Pulmonary artery endothelial cell (primary cell): ENCODE measurements at places on chromosomes 1 and 21.

- DNase-seq, result no peak
These were observed 171.4 kb downstream of the CAMTA1 start for GRCh38 chr1:6956488-6957159.

DNA sequence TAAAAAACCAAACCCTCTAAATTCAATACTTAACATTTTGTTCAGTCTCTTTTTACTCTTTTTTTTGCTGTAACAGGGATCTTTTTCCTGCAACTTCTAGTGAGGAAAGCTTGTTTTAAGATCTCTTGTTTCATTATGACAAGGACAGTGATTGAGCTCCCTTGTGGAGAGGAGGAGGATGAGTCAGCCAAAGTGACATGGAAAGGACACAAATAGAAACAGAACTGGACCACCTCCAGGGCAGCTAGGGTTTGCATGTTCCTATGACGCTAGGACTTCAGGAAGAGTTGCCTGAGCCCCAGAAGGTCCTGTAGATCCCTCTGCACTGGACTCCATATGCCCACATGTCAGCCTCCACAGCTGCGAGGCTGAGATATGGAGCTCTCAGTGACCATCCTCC is 212.6 kb upstream of the FAM78B start:
- DNase-seq, result no peak

- no peak for DNase-seq
These were observed 95.6 kb upstream of the IRF2BP2 start for GRCh38 chr1:234705615-234706014.

DNA sequence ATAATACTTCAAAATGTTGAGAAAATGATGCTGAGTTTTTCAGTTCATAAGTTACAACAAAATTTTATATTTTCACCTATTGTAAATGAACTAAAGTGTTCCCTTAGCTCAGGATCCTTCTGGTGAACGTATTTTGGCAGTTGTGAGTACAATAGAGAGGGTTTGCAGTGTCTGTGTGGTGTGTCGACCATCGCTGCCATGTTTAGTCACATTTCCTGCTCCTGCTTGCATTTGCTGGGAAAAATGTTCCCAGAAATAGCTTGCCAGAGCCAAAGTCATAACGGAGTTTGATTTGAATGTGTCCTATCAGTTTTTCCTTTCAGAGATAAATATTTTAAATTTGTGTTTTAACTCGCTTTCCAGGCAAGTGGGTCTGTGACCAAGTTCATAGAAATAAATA is 117.1 kb upstream of the COL6A1 start:
- DNase-seq, result no peak

- DNase-seq, result no peak
These were observed 22.2 kb upstream of the ALG14 start for GRCh38 chr1:95094923-95095322.

GRCh38 chr1:240029418-240029817 is 62.3 kb upstream of the FMN2 start:
- no peak for DNase-seq

GRCh38 chr1:55870106-55870505 is 654.9 kb upstream of the USP24 start:
- no peak for DNase-seq

GRCh38 chr1:50697440-50698421 is 262.3 kb downstream of the FAF1 start:
- no peak for DNase-seq

GRCh38 chr21:25944672-25945213 is 210.0 kb downstream of the GABPA start:
- no peak for DNase-seq

GRCh38 chr1:54887665-54888071 is 673 bp upstream of the DHCR24 start:
- no peak for DNase-seq

DNA sequence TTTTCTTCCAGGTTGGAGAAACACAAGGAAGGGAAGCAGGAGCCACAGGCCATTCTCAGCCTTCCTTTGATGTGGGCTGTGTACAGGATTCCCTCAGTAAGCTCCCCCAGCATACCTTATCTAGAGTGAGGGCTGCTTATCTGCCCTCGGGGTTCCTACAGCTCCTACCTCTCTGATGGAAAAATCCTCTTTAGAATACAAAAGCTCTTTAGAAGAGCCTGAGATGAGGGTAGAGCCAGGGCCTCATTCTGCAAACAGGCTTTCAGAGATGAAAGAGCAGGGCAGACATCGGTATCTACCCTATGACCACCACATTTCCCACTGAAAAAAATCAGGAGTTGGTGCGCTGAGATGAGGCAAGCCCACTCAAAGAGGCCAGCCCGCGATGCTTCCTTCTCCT is 85.1 kb downstream of the PLPP3 start:
- no peak for DNase-seq

GRCh38 chr21:31902438-31902837 is 29.6 kb downstream of the HUNK start:
- DNase-seq, result no peak

DNA sequence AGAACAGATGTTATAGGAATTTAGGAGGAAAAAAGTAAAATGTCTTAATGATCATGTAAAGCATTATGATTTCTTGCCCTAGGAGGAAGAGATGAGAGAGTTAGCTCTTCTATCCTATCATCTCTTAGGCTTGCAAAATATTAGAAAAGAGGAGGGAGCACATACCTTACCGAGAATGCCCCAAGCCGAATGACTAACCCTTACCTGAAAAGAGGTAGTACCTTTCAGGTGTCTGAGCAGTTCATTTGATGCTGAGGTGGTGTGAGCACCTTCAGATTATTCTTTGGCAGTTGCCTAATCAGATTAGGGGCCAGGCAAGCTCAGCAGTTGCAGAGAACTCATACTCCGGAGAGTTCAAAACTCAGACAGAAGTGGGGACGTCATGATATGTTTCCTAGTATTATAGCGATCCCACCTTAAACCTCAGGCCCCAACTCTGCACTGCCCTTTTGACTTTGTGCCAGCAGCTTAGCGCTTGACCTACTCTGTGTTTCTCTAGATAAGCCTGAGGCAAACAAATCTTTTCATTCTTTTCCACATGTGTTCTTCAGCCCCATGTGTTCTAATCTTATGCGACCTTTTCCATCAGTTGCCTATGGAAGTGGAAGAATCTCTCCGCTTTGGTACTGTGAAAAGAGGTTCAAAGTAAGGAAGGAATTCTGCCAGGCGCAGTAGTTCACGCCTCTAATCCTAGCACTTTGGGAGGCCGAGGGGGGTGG is 52.5 kb downstream of the ATP2B4 start:
- DNase-seq, result no peak

DNA sequence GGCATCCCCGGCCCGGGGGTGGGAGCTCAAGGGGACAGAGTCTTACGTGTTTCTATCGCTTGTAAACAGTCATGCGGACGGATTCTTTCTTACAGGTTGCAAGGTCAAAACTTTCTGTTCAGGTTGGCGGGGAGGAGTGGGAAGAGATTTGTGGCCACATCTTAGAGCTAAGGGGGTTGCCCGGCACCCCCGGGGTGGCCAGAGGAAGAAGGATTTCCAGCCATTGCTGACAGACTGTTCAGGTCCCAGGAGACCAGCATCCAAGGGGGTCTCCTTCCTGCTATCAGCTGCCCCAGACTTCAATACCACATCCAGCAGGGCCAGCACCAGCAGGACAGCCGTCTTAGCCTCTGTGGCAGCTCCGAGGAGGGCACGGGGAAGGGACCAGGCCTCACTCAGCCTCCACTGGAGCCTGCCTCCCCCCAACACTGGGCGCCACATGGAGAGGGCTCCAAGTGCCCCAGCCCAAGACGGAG is 52.0 kb downstream of the KIF21B start:
- DNase-seq, result no peak

DNA sequence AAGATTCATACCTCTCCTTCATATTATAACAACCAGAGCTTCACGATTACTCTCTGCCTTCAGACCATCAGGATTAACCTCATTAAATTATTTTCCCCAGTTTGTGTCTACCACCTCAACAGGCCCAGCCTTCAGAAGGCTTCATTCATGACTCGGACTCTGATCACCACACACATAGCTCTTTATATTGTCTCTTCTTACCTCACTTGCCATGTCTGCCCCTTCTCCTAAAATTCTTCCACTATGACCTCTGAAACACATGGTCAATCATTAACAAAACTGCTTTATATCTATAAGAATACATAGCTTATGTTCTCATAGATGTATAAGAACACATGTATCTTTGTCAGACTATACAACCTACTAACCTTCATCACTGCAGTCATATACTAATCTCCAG is 79.8 kb downstream of the USP1 start:
- DNase-seq, result no peak

DNA sequence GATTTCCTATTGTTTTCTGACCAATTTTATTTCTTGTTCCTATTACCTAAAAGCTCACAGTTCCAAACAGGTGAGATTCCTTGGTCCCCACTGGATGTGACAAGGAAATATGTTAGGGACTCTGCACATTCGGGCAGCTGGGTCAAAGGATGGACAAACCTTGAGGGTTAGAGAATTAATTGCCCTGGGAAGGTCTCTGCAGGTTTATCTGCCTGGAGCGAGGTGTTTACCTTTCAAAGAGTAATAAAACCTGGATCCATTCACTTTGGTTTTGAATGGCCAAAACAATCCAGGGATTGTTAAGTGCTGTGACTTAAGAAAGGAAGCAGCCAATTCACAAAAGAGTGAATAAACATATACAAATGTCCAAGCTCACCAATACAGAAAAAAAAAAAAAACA is 33.6 kb upstream of the RAB4A start:
- DNase-seq, result no peak

DNA sequence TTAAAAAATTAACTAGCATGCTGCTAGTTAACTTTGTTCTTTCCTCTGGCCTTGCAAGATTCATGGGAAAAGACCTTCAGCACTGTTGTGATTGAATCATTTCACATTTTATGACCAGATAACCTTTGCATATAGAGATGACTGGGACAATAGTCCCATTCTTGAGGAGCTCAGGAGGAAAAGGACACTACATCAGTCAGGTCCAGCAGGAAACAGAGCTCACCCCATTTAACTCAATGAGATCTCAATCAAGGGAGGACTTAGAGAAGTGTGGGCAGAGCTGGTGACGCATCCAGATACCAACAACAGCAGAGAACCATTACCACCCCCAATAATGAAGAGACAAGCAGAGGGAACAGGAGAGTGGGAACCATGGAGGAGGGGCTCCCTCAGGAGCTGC is 109.4 kb upstream of the GUCA2B start:
- DNase-seq, result no peak

DNA sequence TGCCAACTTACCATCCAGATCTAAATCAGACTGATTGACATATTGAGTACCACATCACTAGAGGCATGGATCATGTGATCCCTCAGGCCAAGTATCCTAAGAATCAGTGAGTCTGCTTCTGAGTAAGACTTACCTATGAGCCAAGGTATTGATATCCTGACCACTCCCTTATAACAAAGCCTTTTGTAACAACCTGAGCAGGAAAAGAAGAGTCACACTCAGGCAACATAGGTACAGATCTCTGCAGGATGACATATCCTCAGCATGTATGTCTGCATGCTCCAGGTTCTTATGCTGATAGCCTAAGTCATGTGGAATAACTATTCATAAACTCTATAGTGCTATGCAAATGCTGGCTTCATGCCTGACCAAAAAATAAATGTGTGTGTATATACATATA is 2.3 kb upstream of the LCE1A start:
- DNase-seq, result no peak

DNA sequence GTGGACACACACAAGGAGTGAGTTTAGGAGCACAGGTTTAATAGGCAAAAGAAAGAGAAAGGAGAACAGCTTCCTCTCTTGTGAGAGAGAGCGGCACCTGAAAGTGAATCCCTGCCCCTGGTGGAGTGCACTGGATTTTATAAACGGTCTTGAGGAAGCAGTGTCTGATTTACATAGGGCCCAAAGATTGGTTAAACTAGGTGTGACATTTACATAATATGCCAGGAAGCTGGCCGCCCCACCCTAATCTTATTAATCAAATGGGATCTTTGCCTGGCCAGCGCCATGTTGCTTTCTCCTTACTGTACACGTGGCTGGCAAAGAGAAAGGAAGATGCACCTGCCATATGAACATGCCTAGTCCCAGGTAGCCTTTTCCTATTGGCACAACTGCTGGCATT is 38.7 kb downstream of the CFH start:
- DNase-seq, result no peak
